Suprapubic skin (tissue), 4 donors: ENCODE measurements at places on chromosomes 13 and 19.

GRCh38 chr19:38392707-38393308 lies 4.3 kb downstream of the SPRED3 start:
- no peak for DNase-seq

DNA sequence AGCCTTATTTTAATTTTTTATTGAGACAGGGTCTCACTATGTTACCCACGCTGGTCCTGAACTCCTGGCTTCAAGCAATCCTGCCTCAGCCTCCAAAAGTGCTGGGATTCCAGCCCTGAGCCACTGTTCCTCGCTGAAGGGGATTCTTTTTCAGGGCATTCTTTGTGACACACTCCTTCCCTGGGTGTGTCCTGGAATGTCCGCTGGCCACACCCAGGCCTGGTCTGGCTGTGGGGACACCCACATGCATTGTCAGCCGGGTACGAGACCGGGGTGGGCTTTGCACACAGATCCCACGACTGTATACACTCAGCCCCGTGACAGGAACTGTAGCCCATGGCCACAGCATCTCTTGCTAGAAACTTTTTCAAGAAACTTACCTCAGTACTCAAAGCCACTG lies 34.4 kb upstream of the GATAD2A start:
- DNase-seq: no peak

DNA sequence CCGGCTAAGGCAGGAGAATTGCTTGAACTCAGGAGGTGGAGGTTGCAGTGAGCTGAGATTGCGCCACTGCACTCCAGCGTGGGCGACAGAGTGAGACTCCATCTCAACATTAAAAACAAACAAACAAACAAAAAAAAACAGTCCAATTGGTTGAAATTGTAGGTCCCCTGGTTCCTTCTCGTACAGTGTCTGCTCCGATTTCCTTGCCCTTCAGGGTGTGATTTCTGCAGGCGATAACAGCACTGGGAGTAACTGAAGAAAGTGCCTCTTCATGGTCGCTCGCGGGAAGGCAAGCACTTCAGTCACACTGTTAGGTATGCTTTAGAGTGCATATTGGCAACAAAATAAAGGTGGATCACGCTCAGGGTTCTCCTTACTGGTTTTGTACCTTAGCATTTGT lies 39.7 kb downstream of the TPT1 start:
- DNase-seq: no peak

DNA sequence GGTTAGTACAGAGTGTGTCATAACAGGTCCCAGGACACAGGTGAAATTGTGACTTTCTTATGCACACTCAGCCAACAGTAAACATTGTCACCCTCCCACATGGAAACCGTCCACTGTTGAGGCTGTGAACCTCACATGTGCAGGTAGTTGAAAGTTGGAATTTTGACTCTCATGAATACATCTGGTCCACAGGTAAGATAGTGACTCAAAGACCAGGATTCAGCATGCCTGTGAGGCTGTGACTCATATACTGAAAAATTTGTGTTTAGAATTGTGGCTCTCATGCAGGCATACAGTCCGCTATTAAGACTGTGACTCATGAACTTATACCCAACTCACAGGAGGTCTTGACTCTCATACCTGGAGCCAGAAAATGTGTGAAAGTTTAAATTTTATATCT lies 67.8 kb downstream of the ZNF728 start:
- no peak for DNase-seq

- peak; percentile 69 for DNase-seq
Measured at GRCh38 chr13:67224148-67224846, 5.8 kb downstream of the PCDH9 start.

- DNase-seq: peak; percentile 53
Measured at GRCh38 chr19:41437944-41438574, 1.7 kb downstream of the DMAC2 start.

DNA sequence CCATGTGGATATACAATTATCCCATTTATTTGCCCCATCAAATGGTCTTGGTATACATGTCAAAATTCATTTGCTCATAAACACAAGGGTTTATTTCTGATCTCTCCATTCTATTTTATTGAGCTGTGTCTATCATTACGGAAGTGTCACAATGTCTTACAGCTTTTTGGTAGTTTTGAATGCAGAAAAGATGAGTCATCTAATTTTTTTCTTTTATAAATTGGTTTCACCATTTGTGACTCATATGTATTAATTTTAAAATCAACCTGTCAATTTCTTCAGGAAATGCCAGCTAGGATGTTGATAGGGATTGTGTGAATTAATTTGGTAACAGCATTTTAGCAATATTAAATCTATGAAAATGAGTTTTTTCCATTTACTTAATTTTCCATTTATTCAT lies 2549.4 kb downstream of the PCDH9 start:
- DNase-seq: no peak

- no peak for DNase-seq
Measured at GRCh38 chr19:42081584-42082203, 5.7 kb downstream of the ZNF574 start.

- no peak for DNase-seq
Measured at GRCh38 chr19:291006-291521, at the start of gene PLPP2. TSS of gene PLPP2 (minus strand) at chr19:291403. CDS start at chr19:291336, 67 bp downstream.

- DNase-seq: peak; percentile 40
Measured at GRCh38 chr13:99371956-99372355, 64.8 kb upstream of the GPR183 start.

DNA sequence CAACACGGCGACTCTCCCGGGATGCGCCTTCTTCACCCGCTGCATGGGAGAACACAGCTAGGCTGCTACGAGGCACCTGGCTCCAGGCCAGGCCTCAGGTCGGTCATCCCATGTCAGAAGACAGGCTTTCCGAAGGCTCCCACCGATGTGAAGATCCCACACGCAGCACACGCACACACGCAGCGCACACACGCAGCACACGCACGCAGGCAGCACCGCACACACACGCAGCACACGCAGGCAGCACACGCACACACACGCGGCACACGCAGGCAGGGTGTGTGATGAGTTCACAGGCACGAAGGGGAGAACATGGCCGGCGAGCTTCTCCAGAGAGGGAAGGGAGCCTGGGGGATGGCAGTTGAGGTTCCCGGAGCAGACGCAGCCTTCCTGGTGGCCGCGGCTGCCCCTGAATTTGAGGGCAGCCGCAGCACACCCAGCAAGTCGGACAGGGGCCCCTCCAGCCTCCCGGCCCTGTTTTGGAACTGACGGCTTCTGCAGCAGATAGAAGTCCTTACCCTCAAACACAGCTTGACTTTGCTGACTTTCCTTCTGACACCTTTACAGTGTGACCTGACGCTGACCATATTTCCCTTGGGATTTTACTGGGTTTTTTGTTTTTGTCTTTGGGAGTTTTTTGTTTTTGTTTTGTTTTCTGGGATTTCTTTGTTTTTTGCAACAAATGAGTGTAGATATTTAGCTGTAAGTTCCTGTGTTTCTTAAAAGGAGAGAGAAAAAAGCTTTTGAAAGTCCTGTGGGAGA lies 55.9 kb downstream of the RASA3 start:
- peak; percentile 58 for DNase-seq

DNA sequence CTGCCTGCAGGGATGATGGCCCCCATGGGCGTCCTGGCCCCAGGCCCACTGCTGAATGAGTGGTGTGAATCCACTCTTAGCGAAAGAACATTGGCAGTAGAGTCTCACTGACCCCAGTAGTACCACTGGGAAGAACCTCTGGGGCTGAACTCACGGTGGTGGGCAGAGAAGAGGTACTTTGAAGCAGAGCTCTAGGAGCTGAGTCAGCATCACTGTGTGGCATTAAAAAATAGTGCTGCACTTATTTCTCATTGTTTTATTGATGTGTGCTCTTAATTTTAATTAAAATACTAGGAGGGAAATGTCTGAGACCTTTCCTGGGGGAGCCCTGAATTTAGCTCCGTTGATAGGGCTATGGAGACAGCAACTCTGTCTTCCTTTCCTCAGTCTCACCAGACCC lies 61.3 kb downstream of the CBY2 start:
- DNase-seq: no peak

DNA sequence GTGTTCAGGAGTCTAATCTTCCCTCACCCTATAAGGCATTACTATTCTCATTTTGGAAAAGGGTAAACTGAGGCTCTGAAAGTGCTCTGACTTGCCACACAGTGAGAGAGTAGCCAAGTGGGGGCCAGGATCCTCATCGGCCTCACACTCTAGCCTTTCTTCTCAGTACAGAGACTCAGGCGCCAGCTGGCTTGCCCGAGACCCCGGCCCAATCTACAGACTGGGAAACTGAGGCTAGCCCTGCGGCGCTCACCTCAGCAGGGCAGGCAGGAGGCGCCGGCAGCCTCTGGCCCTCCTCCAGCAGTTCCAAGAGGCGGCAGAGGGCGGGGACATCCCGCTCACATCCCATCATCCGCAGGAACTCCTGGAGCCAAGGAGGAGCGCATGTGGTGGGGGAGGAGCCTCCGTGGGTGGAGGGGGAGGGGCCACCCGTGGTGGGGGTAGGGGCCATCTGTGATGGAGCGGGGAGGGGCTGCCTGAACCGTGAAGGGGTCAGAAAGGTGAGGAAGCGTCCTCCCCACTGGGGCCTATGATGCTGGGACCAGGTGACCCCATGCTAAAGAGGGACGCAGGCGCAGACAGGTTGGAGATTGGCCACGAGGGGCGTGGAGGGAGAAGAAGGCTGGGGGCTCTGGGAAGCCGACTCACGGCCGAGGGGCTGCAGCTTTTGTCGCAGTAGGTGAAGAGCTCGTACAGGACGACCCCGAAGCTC lies 8.7 kb upstream of the INSL3 start:
- DNase-seq: peak; percentile 60

GRCh38 chr19:35935911-35936737 lies at the start of gene LRFN3:
TSS of gene LRFN3 (plus strand) at chr19:35936374. CDS start at chr19:35939426, 3,052 bp downstream.
- DNase-seq: peak; percentile 76

GRCh38 chr19:18379803-18380747 lies 5.9 kb upstream of the GDF15 start:
- DNase-seq: peak; percentile 96

GRCh38 chr13:100521851-100522617 lies 66.6 kb downstream of the GGACT start:
- DNase-seq: no peak

DNA sequence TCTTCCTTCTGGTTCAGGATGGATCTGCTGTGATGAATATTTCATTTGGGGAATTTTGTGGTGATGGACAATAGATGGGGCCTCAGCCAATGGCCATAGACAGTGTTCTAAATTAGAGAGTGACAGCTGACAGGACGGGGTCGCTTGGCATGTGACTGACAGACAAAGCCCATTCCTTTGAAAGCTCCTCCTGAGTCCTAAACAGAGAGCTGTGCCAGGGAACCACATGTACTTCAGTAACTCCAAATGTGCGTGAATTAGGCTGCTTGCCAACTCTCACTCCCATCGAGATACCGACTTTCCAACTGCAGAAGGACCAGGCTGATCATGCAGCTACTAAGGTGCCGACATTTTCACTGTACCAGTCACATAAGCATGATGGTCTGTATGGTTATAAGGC lies 187.7 kb downstream of the SHISA2 start:
- DNase-seq: no peak

DNA sequence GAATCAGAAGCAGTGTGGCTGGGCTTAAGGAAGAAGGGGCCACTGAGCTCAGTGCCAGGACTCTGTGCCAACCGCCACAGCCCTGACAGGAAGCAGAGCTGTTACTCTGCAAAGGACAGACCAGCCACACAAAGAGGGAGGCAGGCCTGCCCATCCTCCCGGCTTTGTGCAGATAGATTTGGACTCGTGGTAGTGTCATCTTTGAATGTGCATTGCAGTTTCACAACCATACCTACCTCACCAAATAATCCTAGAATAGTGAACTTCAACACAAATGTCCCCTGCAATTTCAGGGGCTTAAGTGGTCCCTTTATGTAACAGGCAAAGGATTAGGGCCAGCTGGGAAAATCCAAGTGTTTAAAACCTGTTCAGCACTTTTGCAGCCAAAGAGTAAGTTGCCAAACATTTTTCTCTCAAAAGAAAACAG lies 55.1 kb upstream of the CLDN10 start:
- DNase-seq: no peak

GRCh38 chr13:113848431-113849260 lies 15.2 kb downstream of the GAS6 start:
- peak; percentile 50 for DNase-seq

DNA sequence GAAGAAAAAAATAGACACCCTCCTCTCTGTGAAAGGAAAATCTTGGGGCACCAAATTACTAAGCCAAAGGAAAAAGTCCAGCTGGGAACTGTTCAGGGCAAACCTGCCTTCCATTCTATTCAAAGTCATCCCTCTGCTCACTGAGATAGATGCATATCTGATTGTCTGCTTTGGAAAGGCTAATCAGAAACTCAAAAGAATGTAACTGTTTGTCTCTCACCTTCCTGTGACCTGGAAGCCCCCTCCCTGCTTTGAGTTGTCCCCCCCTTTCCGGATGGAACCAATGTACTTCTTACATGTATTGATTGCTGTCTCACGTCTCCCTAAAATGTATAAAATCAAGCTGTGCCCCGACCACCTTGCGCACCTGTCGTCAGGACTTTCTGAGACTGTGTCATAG lies 216.0 kb upstream of the SOX1 start:
- no peak for DNase-seq

DNA sequence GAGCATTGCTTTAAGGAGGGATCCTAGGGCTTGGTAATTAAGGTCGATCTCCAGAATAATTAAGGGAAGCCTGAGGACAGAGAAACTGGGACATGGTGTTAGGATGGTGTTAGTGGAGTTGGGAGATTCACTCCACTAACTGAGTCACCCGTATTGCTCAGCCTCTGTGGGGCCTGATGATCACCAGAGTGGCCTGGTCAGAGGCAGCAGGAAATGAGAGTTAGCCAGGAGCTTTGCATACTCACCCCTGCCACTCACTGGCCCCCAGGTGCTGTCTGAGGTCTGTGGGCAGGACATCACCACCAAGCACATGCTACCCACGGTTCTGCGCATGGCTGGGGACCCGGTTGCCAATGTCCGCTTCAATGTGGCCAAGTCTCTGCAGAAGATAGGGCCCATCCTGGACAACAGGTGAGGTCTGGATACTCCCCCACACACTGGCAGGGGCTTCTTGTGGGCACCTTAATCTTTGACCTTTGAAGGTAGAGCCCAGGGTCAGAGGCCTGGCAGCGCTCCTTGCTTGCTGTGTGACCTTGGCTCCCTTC lies 32.1 kb downstream of the PPP2R1A start:
- no peak for DNase-seq

- no peak for DNase-seq
Measured at GRCh38 chr13:29935309-29935981, 85.0 kb upstream of the UBL3 start.

DNA sequence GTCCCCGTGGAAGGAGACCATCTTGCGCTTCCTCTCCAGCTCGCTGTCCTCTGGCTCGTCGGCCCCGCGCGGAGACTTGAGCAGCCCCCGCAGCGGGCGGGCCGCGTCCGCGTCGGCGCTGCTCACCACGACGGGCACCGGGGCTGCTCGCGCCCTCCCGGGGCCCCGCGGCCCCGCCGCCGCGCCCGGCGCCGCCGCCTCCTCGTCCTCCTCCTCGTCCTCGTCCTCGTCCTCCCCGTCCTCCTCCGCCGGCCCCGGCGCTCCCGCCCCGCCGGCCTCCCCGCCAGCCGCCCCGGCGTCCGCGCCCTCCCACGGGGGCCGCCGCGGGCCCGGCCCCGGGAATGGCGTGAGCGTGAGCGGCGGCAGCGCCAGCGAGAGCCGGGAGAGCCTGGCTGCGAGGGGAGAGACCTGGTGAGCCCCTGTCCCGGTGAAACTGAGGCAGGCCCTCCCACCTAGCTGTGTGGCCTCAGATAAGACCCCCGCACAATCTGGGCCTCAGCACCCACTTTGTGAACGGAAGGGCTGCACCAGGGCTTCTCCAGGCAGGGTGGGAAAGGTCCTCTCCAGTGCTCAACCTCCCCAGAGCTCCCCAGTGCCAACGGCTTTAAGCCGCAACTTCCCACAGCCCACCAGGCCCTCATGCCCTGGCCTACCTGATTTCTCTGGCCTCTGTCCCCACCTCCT lies 17.8 kb downstream of the LMTK3 start:
- no peak for DNase-seq
